Stimulated activated naive CD4-positive, alpha-beta T cell treated with Interleukin-2 at 50 U/mL for 16 hours (primary cell): ENCODE measurements at places on chromosomes 3 and 15.
A peak's percentile ranks its signal among the peaks of the same experiment; 100 is the strongest.

- DNase-seq = no peak
Measured at GRCh38 chr3:105518806-105519418, 152.2 kb downstream of the ALCAM start.

- DNase-seq = no peak
Measured at GRCh38 chr3:58361866-58362265, 29.2 kb downstream of the PXK start.

GRCh38 chr3:71244153-71244825 lies 339.2 kb downstream of the FOXP1 start:
- DNase-seq = no peak

DNA sequence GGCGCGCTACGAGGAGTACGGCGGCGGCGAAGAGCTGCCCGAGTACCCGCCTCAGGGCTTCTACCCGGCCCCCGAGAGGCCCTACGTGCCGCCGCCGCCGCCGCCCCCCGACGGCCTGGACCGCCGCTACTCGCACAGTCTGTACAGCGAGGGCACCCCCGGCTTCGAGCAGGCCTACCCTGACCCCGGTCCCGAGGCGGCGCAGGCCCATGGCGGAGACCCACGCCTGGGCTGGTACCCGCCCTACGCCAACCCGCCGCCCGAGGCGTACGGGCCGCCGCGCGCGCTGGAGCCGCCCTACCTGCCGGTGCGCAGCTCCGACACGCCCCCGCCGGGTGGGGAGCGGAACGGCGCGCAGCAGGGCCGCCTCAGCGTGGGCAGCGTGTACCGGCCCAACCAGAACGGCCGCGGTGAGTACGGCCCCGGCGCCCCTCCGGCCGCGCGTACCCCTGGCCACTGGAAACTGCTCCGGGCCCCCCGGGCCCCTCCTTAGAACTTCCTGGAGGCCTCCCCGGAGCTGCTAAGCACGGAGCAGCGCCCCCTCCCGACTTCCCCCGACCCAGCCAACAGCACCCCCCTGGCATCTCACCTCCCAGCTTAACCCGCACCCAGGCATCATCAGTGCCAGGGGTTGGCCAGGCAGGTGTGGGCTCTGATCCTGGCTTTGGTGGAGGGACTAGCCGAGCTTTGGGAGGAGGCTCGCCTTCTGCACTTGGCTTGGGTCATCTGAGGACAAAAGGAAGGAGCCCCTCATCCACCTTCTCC lies 1.4 kb downstream of the LOXL1 start:
- DNase-seq = peak; percentile 79

DNA sequence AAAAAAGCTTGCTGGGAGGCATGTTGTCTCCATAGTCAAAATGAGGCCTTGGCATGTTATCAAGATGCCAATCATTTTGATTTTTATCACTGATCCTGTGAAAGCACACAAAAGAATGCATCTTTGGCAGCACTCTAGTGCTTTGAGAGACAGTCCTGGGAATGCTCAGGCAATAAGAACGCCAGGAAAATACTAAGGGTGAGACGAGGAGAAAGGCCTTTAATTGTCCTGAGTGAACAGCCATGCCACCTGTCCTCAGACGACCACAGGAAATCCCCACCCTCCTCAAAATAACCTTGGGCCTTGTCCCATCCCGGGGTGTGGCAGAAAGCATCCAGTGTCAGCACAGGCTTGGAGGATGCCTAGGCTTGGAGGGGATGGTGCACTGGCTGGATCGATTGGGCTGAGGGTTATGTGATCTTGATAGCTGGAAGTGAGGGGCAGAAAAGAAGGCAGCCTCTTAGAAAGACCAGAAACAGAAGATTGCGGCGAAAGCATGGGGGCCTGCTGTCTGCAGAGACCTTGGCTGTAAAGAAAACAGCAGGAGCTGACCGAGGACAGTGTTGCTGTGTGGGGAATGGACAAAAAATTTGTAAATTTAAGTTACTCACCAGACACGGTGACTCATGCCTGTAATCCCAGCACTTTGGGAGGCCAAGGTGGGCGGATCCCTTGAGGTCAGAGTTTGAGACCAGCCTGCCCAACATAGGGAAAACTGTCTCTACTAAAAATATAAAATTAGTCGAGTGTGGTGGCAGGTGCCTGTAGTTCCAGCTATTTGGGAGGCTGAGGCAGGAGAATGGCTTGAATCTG lies 7.3 kb downstream of the TMEM158 start:
- DNase-seq = no peak

- no peak for DNase-seq
Measured at GRCh38 chr3:187662848-187663409, 7.3 kb downstream of the SST start.

- DNase-seq = no peak
Measured at GRCh38 chr3:10157031-10157430, 7.7 kb upstream of the IRAK2 start.

GRCh38 chr15:79373728-79374127 lies 58.4 kb upstream of the MINAR1 start:
- DNase-seq = no peak

DNA sequence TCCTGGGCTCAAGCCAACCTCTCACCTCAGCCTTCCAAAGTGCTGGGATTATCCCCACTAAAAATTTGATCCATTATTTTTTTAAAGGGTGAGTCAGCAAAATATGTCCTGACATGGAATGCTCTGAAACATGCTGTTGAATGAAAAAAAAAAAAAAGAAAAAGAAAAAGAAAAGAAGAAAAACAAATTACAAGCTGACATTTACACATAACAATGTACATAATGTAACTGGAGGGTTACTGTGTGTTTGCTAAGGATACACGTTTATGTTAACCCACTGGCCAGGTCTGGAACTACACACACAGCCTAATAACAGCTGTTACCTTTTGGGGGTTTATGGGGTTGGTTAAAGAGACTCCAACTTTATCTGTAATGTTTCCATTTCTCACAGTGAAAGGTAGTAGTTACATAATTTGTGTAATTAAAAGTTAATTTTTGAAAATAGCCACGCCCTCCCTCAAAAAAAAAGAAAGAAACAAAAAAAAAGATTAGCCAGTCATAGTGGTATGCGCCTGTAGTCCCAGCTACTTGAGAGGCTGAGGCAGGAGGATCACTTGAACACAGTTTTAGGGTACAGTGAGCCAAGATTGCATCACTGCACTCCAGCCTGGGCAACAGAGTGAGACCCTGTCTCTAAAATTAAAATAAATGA lies 3.1 kb upstream of the MESP2 start:
- no peak for DNase-seq

GRCh38 chr3:69137005-69137404 lies 14.6 kb upstream of the LMOD3 start:
- no peak for DNase-seq

DNA sequence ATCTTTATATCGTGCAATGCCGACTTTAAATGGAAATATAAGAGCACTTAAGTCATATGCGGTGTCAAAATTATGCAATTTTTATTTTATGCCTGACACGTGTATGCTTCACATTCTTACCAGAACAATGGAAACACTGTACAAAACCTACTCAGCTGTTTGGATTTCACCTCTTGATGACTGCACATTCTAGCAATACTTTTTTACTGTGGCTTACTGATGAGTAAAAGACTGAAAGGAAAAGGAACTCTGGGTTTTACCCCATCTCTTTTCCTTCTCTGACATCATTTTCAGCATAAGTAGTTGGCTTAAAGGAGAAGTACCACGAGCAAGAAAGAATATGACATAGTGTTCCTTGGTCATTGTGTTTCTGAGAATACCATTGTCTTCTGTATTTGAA lies 142.8 kb downstream of the POLR2M start:
- DNase-seq = no peak

GRCh38 chr3:15339786-15340215 lies 7.4 kb upstream of the SH3BP5 start:
- no peak for DNase-seq

GRCh38 chr3:195043607-195044339 lies 227.2 kb downstream of the XXYLT1 start:
- DNase-seq = no peak

GRCh38 chr3:156729460-156730179 lies 55.2 kb downstream of the TIPARP start:
- DNase-seq = no peak

- no peak for DNase-seq
Measured at GRCh38 chr3:10273702-10274305, 18.9 kb downstream of the GHRL start.

GRCh38 chr3:114212646-114213045 lies 24.7 kb downstream of the ZNF80 start:
- no peak for DNase-seq

- no peak for DNase-seq
Measured at GRCh38 chr3:114022145-114022802, 34.1 kb downstream of the CCDC191 start.

- DNase-seq = no peak
Measured at GRCh38 chr3:104738271-104738670, 628.4 kb upstream of the ALCAM start.

GRCh38 chr3:144148356-144148755 lies 176.7 kb downstream of the DIPK2A start:
- no peak for DNase-seq

DNA sequence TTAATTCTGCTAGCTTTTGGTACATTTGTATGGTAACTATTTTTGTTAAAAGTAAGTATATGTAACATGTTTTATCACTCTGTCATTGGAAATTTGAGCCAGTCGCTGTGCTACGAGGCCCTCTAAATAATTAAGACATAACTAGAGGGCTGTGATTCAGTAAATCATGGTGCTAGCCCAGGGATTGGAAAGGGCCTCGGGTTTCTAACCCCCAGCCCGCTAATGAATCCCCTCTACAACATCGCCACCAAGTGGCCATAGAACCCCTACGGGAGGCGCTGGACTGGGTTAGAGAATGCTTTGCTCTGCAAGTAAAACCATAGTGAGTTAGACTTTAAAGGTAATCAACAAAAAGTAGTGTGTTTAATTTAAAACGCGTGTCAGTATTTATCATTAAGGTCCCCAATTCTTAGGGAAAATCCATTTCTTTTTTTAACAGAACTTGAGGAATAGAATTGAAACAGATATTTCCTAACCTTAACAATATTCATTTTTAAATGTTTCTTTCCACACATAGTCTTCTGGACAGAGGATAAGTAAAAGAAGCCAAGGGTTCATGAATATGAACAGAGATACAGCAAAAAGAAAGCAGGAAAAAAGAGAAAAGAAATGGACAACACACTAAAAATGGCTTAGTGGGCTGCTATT lies 744.7 kb downstream of the EPHA3 start:
- DNase-seq = no peak

DNA sequence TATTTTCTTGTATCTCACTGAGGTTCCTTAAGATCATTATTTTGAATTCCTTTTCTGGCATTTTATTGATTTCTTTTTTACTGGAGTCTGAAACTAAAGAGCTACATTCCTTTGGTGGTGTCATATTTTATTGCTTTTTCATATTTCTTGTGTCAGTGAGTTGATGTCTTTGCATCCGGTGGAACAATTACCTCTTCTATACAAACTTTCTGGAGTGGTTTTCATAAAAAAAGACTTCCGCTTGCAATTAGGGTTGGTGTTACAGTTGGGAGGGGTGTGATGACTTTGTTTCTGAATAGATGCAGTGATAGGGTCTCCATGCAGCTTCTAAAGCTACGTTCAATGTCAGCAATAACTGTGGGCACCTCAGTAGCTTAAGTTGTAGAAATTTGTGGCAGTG lies 181.7 kb downstream of the LPP start:
- no peak for DNase-seq

- no peak for DNase-seq
Measured at GRCh38 chr15:70794596-70795310, 31.4 kb upstream of the UACA start.

- no peak for DNase-seq
Measured at GRCh38 chr3:113297287-113297686, 85.9 kb downstream of the BOC start.

- no peak for DNase-seq
Measured at GRCh38 chr3:117893638-117894037, 1141.0 kb downstream of the IGSF11 start.

DNA sequence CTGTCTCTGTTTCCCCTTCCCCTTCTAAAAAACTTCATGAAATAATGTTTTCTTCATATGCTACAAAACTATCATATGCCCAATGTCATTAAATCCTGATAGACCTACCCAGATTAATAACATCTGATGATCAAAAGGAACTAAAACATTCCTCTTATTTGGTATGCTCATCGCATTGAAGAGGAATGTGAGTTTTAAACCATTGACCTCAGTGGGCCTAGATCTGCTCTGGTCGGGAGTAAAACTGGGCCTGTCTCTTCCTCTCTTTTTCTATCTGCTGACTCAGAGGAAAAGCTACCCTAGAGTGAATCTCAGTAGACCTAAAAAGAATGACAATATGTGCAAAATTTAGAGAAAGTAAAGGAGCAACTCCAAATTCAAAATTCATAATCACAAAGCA lies 275.8 kb downstream of the SATB1 start:
- no peak for DNase-seq
